ENCODE measurements at places on chromosomes 1 and 21.

GRCh38 chr1:117339866-117340700, 27.2 kb upstream of the MAN1A2 start:
- DNase-seq, result peak; percentile 36

- DNase-seq, result no peak
These were observed 3.8 kb downstream of the IRF2BP2 start for GRCh38 chr1:234605983-234606783.

GRCh38 chr1:110173466-110174105, 23.3 kb downstream of the SLC6A17 start:
- peak; percentile 27 for DNase-seq

DNA sequence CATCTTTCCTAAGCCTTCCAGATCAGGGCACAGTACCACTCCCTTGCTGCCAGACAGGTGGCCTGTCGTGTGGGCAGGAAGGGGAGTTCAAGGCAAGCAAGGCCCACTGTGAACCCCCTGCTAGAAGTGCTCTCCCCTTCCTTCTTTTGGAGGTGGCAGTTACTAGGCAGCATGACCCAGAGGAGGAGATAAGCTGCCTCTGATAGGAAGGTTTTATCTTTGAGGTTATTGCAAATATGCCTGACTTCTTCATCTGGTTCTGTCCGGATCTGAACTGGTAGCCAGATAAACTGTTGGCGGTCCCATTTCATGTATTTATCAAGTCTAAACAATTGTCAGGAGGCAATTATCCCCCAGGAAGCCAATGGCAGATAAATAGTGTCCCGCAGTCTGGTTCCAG, 198.2 kb upstream of the LMO4 start:
- DNase-seq, result no peak
